Caki2 (cell line): ENCODE measurements at places on chromosomes 1 and 21. TPM values are rescaled to one million over a fixed set of nuclear protein-coding genes. Genes with fewer than 3 reads are reported as not detected.
A peak's percentile ranks its signal among the peaks of the same experiment; 100 is the strongest.

GRCh38 chr1:220791285-220791684 lies 4.6 kb downstream of the MTARC1 start:
- no peak for DNase-seq

DNA sequence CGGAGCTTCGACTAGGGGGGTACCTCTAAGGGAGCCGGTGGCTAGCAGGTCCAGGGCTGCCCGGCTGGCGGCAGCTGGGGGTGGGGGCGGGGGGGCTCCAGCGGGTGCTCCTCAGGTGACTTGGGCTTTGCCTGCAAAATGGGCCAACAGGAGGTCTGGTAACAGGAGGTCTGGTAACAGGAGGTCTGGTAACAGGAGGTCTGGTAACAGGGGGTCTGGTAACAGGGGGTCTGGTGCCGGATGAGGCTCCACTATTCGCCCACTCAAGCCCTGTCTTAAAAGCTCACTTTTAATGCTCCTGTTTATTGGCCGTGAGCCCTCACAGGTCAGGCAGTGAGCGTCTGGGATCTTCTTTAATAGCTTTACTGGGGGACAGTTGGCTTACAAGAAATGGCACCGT lies 40.4 kb upstream of the ACTRT2 start:
- no peak for DNase-seq

DNA sequence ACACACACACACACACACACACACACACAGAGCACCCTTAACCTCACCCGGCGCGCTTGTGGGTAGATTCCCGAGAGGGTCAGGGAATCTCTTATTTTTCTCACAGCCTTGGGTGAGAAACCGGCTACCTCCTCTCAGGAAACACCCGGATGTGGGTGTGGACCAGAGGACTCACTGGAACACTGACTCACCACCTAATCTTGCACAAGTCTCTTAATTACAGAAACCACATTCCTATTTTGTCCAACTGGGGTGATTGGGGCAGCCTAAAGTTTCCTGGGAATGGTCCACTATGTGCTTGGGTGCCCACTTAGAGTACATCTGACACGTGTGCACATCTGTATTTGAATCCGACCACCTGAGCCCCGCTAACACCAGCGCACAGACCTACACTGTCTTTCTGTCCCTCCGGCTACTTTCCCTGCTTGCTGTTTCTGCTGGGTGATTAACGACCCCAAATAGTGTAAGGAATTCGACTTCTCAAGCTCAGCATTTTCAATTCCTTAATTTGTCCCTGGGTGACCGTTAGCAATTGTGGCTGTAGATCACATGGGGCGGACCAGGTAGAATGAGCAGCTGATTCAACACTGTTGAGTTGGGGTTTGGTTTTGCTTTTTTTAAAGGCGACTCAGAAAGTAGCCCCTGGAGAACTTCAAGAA lies 14.0 kb upstream of the TBX15 start:
- DNase-seq, result peak; percentile 19

DNA sequence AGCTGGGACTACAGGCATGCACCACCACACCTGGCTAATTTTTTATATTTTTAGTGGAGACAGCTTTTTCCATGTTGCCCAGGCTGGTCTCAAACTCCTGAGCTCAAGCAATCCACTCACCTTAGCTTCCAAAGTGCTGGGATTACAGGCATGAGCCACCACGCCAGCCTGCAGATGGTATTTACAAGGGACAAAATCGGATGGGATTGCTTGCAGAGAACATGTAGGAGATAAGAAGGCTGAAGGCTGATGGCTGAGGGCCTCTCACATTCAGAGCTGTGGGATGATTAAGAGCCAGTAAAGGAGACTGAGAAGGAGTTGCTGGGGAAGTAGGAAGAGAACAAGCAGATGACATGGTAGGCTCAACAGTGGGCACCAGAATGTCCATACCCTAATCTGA lies 24.0 kb upstream of the QSOX1 start:
- no peak for DNase-seq

DNA sequence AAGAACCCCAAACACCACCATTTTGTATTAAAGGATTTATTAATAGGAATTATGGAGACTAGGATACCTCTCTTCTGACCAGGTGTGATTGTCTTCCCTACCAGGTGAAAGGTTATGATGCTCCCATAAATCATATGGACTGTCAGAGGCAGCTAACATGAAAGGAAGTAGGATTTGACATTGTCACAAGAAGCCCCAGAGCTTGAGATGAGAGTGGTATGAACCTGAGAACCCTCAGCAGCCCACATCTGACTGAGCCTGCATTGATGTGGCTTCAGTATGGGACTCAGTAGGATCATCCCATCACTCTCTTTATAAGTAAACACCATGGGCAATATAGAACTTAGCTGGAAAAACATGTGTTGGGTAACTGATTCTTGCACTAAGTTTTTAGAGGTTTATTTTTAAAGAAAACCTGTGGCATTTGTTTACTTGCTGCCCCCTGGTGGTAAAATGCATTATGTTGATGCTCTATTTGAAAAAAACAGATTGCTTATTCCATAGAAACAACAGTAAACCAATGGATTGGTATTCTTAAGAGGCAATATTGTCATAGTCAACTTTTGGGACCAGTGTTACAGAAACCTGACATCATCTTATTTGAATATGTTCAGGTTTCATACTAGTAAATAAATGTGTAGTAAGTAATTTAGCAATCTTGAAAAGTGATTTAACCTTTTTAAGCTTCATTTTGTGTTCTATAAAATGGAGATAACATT lies 16.6 kb upstream of the CACYBP start:
- DNase-seq, result peak; percentile 30

DNA sequence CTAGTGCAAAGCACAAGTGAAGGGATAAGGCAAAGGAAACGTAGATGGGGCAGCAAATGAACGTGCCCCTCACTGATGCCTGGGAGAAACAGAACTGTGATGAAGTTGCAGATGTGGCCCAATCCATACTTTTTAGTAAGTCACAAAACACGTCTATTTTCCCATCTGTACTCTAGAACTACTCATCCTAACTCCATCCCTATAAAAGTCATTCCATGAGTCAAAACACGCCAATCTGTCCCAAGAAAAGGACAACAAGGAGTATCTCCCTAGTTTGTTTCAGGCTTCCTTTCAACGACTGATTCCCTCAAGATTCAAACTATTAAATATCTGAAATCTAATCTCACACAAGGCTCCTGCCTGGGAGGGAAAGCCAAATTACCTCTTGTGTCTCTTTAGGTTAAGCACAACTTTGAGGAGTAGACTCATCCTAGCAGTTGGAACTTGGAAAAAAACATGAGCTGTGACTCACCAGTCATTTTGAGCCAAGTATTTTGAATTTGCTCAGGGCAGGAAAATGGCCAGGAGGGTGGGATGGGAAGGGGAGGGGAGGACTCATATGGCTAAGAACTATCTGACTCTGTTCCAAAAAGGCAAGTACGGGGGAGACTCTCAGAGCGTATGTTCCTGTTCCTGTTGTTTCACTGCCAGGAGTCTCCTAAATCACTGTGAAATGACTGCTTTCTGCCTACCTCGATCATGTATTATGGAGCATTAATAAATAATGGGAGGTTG lies 214.5 kb upstream of the CAMK1G start:
- no peak for DNase-seq

DNA sequence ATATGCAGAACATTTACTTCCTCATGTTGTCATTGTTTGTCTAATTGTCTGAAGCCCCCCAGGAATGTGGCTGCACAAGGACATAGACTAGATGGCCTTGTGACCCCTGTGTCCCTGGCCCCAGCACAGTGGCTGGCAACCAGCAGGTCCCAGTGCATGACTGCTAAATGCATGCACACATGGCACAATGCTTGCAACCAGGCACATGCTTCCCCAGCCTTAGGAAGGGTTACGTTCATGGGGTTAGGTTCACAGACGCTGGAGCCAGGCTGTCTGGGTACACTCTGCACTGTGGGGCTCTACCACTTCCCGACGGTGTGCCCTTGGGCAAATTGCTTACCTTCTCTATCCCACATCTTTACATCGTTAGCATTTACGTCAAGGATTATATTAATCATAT lies 21.2 kb upstream of the CLIC6 start:
- DNase-seq, result no peak

GRCh38 chr1:244314921-244315559 lies 136.7 kb downstream of the ADSS2 start:
- no peak for DNase-seq

DNA sequence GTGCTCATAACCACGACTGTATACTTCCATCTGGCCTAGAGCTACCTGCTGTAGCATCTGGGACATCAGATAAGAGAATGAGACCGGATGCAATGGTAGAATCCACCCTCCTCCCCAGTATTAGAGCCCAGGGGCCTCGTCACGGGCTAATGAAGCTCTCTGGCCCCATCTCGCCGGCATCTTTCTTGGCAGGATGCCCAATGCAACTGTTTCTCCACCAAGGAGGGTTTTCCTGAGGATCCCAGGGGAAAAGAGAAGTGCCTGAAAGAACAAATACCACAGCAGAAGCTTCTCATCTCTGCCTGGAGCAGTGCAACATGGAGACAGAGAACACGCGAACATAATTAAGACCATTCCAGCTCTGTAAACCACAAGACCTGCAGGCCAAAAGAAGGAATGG lies 80.0 kb downstream of the VWA5B1 start:
- no peak for DNase-seq

GRCh38 chr21:34022627-34023335 lies 50.6 kb upstream of the MRPS6 start:
- no peak for DNase-seq

DNA sequence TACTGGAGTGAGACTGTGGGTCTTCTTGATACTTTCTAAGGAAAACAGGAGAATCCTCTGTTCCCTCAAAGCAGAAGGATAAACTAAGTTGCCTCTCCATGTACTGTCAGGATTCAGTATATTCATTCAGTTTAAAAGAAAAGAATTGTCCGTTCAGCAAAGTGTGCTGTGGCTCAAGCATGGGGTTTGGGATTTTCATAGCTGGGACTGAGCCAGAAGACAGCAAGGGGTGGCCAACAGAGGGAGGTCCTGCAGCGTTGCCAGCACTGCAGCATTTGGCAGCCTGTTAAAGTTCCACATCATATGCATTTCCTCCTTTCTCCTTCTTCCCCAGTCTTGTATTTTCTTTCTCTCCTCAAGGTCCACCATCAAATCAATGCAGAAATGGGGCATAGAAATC lies 75.1 kb downstream of the DTL start:
- no peak for DNase-seq

- peak; percentile 38 for DNase-seq
Measured at GRCh38 chr21:36321325-36322082, 1.5 kb downstream of the MORC3 start.

- no peak for DNase-seq
Measured at GRCh38 chr1:86453664-86454063, 15.1 kb upstream of the CLCA1 start.

DNA sequence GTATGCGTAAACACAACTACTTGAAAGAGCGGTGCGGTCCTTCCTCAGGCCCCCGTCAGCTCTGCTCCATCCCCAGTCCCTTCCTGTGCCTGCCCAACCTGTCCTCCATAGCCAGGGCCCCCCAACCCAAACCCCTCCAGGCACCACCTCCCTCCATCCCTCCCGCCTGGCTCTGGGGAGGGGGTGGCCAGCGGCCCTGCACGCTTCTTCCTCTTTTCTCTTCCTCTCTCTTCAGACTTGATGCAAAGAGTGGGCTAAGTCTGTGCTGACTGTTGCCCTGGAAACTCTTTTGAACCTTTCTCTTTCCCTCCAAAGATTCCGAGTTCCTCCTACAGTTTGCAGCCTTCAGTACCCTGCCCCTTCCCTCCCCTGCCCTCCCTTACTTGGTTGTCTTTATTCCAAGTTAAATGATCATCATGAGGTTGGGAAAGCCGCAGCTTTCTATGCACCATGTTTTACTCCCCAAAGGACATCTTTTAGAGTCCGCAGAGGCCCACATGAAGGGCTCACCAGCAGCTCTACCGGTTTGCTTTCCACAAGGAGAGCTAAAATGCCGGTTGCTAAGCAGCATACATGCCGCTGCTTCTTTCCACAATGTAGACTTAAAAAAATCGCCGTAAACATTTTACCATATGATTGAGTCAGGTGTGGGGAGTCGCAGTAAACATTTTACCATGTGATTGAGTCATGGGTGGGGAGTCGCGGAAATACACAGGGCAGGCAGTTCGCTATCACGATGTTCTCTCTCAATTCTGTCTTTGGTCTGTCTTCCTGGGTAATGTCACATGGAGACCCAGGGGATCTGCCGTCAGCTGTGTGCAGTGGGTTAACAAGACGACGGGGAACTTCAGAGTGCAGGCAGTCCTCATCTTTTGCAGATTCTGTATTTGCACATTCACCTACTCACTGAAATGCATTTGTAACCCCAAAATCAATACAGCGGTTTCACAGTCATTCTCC lies 525.3 kb downstream of the KIF26B start:
- DNase-seq, result no peak

- DNase-seq, result no peak
Measured at GRCh38 chr1:25476186-25477097, 45.7 kb downstream of the MACO1 start.

DNA sequence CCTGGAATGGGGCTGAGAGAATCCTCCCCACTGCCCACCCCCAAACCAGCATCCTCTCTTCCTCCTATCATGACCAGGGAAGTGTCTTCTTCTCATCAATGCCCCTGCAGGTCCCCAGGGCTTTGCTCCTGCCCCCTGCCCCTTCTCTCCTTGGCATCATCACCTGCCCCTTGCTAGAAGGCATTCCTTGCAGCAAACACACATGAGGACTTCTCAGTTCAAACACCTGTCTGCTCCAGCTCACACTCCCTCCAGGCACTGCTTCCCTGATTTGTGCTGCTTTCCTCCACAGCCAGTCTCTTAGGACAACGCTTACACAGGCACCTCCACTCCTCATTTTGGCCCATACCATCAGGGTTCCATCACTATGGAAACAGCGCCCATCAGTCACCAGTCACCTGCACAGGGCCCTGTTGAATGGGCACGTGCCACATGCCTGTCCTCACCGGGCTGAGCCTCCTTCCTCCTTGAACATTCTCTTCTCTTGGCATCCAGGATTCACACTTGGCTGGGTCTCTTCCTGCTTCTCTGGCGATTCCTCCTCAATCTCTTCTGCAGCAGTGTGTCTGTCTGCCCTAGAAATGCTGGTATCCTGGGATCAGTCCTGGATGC lies 81.9 kb upstream of the EDN2 start:
- DNase-seq, result no peak

DNA sequence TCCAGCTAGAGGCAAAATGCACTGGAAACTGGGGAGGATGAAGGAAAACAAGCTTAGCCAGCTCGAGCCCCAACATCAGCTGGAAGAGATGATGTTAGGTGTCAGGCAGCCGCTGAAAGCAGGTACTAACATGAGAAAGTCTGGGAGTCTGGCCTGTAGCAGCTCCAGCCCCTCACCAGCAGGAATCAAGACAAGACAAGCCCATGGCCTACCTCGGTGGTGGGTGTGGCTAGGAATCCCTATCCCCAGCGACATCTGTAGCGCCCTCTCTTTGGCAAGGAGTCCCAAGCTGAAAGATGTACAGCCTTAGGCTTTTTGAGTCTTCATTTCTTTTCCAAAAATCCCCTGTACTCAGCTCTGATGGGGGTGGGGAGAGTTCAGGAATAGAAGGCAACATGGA lies 2.6 kb downstream of the DLGAP3 start:
- no peak for DNase-seq

Gene UBQLN4
- 12.4 and 36.6 TPM in 2 replicates for total RNA-seq

Gene RNF186
- total RNA-seq, result not detected in 2 replicates

Gene MARCKSL1
- total RNA-seq, result 7.1 and 12.0 TPM in 2 replicates

Gene RXFP4
- total RNA-seq, result not detected in 2 replicates

Gene TNNI3K
- total RNA-seq, result not detected in 2 replicates

Gene LCK
- total RNA-seq, result not detected in 2 replicates
